ENCODE measurements at places on chromosomes 4 and X.
A peak's percentile ranks its signal among the peaks of the same experiment; 100 is the strongest.

DNA sequence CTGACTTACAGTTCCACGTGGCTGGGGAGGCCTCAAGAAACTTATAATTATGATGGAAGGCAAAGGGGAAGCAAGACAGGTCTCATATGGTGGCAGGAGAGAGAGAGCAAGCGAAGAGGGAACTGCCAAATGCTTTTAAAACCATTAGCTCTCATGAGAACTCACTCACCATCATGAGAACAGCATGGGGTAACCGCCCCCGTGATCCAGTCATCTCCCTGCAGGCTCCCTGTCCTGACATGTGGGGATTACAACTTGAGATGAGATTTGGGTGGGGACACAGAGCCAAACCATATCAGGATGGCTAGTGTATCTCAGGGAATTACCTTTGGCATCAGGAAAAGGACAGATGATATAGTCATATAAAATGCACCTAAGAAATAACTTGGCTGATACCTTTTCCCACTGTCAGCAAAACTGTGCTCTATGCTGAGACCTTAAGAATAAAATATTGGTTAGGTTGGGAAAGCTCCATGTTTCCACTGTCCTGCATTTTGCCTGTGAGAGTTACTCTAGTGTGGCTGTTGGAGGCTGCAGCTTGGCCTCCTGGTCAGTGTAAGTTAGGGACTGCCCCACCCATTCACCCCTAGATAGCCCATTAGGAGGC lies 110.3 kb downstream of the UCHL1 start:
- DNase-seq: no peak

- DNase-seq: peak; percentile 88
Observed at GRCh38 chr4:36235306-36235705, 9.0 kb downstream of the ARAP2 start.

GRCh38 chrX:41472231-41472815 lies 25.2 kb downstream of the NYX start:
- DNase-seq: no peak

- no peak for DNase-seq
Observed at GRCh38 chr4:89531932-89532640, 224.5 kb upstream of the GPRIN3 start.

GRCh38 chrX:104670051-104670450 lies 104.1 kb downstream of the IL1RAPL2 start:
- DNase-seq: no peak

DNA sequence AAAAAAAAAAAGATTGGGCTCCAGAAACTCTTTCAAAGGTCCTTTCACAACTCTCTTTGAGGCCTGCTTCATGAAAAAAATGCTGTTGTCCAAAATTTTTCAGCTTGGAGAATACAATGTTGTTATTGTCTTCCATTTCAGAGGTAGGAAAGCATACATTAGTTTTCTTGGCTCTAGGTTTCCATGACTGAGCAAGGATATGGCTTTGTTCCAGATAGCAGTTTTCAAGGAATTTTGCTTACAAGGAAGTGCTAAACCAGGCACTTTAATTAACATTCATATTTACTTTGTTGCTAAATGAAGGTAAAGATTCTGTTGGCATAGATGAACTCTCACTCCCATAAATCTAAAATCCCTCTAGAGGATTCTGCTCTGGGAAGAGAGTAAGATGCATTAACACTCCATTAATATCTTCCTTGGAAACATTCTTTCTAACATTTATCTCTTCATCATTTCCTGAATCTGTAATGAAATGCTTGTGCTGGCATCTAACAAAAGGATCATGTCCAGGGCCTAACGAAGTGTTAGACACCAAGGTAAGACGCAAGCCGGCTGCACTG lies 118.4 kb downstream of the COL25A1 start:
- no peak for DNase-seq

GRCh38 chrX:41475591-41476241 lies 28.6 kb downstream of the NYX start:
- no peak for DNase-seq

DNA sequence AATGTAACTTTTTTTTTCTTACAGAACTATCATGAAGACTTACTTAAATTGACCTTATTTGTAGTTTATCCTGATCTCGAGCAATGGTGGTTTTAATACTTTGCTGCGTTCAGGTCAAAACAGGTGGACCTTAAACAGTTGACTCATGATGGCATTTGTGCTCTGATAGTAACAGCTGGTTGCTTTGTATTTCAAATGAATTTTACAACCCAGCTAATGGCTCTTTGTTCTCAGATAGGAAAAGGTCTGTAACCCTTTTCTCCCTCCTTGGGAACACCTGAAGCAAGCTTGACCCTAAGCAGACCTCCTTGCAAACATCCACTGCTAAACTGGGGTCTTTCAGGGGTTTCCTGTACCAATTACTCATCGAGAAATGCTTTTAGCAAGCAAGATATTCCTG lies 79.2 kb downstream of the F11 start:
- DNase-seq: no peak
